NCI-H1092 (cell line): ENCODE measurements at places on chromosomes 1 and 21.
A peak's percentile ranks its signal among the peaks of the same experiment; 100 is the strongest.

DNA sequence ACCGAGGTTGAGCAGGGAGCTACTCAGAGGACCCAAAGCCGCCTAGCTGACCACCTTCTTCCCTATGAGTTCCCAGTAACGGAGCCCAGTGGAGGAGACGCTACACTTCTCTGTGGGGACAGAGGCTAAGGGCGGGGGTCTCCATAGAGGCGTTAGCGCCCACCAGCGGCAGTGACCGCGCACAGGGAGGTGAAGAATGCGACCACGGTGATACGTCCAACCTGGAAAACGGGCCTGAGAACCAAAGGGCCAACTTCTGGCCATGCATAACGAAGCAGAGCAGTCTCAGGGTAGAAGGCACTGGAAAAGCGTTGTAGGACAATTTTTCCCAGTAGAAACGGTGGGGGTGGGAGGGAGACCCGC, 400 bp upstream of the COG2 start:
- DNase-seq, result no peak

DNA sequence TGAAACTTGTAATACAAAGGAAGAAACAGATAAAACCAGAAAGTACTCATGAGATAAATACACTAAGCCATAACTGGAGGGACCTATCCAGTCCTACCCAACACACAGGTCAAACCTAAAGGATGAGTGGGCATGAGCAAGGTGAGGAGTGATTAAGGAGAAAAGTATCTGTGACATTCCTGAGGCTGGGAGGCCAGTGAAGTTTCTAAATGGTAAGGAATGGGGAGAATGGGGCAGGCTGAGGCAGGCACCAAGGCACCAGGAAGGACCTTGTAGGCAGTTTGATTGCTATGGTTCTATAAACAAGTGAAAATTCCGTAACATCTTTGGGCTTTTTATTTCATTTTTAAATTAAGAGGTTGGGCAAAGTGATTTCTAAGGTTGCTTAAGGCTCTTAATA, 10.4 kb downstream of the DDX59 start:
- no peak for DNase-seq

- no peak for DNase-seq
Observed at GRCh38 chr1:53412285-53413174, 46.7 kb upstream of the DMRTB1 start.

GRCh38 chr1:89523572-89524368, 859 bp upstream of the LRRC8B start:
- peak; percentile 41 for DNase-seq

- DNase-seq, result no peak
Observed at GRCh38 chr1:172351346-172351745, 69.1 kb upstream of the C1orf105 start.

- DNase-seq, result no peak
Observed at GRCh38 chr1:168485048-168485447, 58.7 kb downstream of the XCL2 start.

DNA sequence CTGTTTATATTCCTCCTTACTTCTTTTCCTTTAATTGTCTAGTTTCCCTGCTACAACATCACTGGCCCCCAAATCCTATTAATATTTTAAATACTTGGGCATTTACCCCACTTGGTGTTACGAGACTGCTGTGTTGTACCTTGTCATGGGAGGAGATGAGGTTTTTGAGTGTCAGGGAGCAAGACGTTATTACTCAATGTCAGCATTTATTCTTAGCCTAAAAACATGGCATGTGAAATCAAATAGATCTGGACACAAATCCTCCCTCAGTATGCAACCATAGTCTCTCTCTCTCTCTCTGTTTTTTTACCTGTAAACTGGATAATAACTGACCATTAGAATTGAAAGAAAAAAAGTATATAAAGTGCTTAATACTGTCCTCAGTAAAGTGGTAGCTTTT, 4.6 kb downstream of the LRRC8B start:
- no peak for DNase-seq

DNA sequence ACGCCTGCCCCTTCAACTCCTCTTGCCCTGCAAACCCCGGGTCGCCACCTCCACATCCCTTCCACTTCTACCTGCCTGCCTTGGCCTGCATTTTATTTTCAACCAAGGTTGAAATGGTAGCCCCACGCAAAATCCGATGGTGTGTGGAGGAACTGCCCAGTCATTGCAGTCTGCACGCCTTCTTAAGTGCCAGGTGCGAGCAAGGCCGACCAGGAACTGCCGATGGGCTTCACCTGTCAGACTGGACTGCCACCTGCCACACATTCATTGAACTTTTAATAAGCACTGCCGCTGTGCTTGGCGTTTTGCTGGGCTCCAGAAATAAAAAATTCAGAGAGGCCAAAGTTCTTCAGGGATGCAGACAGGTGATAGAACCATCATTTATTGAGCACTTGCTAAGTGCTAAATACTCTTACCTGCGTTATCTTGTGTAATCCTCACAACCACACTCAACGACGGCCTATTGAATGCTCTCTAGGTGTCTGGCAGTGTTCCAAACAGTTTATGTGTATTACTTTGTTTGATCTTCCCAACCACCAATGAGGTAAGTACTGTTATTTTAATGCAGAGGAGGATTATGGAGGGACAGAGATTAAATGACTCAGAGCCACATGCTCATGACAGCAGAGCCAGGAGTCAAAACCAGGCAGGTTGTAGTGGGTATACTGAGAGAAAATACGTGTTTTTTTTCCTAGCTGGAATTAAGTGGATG, 36.2 kb downstream of the CACHD1 start:
- peak; percentile 41 for DNase-seq

DNA sequence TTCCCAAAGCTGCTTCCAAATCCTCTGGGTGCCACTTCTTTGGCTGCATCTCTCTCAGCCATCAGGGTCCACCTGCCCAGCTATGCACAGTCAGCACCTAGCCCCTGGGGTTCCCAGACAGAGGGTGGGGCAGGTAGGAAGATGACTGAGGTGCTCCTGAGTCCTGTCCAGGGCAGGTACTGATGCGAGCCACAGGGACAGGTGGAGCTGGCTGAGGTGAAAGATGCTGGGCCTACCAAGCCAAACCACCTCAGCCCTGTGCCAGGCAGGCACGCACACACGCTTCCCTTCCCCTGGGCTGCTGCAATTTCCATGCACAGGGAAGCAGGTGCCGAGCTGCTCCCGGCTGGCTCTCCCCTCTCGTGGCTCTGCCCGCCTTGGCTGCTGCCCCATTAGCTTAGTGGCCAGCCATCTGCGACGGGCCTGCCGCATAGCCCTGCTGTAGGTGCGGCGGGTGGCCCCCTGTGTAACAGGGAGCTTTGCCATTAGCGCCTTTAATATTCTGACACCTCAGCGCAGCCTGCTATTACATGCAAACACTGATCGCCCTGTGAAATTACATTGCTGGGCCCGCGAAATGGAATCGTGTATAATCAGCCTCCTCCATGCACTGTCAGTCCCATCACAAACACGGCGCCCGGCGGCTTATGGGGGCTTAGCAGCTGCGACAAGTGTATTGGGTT, 38.9 kb downstream of the DMAP1 start:
- peak; percentile 74 for DNase-seq

DNA sequence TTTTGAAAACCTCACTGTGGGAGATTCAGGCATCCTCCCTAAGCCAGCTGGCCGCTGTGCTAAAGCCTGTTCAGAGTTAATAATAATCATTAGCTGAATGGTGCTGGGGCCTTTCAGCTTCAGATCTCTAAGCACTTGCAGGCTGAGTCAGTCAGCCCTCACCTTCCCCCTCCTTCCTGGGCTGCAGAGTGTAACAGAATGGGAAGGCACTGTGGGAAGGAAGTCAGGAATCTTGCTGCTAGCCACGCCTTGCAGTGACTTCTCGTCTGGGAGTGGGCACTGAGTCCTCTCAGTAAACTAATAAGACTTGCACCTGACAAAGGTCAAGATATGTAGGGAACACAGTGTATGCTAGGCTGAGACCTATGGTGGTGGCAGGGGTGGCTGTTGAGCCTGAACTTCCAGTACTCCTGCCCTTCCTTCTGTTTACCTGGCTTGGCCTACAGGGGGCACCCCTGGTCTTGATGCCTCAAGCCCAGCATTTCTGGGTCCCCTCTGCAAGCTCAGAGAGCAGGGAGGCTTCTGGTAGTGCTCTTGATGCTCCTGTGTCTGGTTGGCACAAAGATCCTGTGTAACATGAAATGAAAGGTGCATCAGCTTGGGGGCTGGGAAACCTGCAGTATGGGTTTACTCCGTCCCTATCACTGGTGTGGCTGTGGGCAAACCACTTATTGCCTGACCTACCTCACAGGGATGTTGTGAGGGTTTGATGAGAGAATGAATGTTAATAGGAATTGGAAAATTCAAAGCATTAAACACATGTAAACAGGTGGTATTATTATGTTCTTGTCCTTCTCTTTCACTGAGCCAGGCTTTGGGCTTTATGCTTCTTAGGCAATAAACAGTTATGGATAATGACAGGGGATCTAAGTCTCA, 6.0 kb downstream of the CYB561D1 start:
- no peak for DNase-seq

DNA sequence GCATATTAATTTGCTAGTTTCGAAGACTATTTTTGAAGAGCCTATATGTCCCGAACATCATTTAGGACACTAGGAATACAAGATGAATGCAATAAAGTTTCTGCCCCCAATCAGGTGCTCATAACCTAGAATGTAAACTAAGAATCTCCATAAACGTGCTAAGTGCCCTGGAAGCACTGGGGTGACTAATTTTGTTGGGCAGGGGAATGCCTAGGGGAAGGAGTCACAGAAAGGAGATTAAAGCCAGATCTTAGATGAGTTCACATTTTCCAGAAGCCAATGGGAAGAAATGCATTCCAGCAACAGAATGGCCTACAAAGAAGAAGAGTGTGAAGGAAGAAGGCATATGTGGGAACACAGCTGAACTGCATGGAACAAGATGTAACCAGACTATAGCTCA, 19.5 kb downstream of the SCYL3 start:
- DNase-seq, result no peak

DNA sequence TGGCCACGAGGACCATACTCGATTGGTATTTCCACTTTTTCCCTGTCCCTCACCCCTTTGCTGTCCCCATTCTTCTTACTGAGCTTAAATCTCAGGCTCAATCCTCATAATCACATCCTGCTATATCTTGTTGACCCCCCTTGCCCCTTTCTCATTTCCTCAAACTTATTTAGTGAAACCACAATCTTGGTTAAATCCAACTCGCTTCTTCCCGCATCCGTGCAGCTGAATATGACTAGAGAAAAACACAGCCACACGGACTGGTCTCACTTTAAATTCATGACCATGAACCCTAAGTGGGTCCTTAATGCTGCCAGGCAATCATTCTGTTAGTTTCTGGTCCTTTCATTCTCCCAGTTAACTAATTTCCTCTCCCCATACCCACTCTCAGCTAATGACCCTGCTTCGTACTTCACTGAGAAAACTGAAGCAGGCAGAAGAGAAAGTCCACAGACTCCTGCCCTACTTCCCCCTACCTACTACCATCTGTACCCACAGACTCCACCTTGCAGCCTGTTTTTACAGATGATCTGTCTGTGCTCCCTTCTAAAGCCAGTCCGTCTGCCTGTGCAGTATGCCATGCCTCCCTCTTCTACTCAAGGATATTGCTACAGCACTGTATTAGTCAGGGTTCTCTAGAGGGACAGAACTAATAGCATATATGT, 96.8 kb upstream of the LMO4 start:
- no peak for DNase-seq

- no peak for DNase-seq
Observed at GRCh38 chr1:185397183-185397582, 80.1 kb upstream of the IVNS1ABP start.

- DNase-seq, result no peak
Observed at GRCh38 chr1:210709701-210710100, 381.0 kb downstream of the HHAT start.

DNA sequence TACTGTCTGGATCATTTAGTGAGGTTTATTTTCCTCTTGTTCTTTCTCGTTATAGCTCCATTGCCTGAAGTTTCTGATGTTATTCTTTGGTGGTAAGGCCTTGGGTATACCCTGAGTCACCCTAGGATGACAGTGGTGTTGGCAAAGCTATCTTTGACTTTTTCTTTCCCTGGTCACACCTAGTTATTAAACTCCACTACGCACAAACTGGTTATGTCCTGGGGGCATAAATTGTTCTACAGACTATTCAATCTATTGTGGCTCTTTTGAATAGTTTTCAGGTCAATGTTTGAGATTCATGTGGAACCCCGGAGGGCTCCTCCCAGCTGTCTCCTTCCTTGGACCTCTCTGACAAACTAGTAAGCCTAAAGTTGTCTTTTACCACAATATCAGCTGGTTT, 157.7 kb downstream of the SLC35F3 start:
- no peak for DNase-seq

GRCh38 chr1:30485072-30485471, 238.3 kb downstream of the MATN1 start:
- no peak for DNase-seq

DNA sequence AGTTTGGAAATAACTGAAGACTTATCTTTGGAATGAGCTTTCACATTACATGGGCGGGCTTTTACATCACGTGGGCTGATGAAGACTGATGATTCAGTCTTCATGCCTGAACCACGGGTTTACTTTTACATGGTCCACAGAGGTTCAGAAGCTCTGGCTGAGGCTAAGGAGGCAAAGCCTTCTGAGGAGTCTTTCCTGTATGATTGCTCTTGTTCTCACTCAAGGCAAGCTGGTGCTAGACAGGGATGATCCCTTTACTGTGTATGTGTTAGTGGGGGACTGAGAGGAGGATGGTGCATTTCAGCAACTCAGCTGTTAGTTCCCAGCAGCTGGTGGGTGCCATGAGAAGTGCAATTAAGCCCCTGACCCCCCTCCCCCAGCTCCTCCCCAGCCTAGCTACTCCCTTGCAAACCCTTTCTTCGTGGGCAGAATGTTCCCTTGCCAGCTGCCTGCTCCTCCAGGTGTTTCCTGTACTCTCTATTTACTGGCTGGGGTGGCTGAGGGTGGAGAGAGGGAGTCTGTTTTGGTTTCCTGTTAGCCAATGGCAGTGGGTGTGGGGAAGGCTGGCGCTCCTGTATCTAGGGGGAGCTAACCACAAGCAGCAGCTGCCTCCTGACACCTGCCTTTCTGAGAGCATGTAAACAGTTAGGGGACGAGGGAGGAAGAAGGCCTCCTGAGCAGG, 15.4 kb downstream of the BTG2 start:
- peak; percentile 96 for DNase-seq

- no peak for DNase-seq
Observed at GRCh38 chr1:56331892-56332567, 247.3 kb downstream of the PLPP3 start.

GRCh38 chr1:37752583-37753471, 12.1 kb downstream of the EPHA10 start:
- peak; percentile 39 for DNase-seq
